NK-92 treated with Interleukin-12 subunit alpha and Interleukin-12 subunit beta, amount 100 ng/mL, for 24 hours (cell line): ENCODE measurements at places on chromosomes 7 and 10.

- DNase-seq: no peak
Observed at GRCh38 chr10:118629211-118629610, 33.8 kb upstream of the PRLHR start.

DNA sequence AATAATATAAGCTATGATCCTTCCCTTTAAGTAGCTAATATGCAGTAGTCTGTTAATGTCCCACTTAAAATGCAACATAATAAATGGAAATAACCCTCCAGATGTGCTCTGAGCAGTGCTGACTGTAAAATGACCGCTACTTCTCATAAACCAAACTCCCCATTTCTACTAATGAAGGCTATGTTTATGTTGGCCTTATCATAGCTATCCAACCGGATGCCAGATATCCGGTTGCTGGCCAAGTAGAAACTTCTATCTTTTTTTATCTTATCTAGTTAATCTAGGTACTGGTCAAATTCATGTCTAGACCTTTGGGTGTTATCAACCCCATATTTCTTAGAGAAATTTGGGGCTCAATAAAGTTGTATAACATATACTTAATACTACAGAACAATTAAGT is 56.6 kb downstream of the CHRM2 start:
- no peak for DNase-seq

- DNase-seq: no peak
Observed at GRCh38 chr10:124257781-124258180, 160.9 kb downstream of the OAT start.

DNA sequence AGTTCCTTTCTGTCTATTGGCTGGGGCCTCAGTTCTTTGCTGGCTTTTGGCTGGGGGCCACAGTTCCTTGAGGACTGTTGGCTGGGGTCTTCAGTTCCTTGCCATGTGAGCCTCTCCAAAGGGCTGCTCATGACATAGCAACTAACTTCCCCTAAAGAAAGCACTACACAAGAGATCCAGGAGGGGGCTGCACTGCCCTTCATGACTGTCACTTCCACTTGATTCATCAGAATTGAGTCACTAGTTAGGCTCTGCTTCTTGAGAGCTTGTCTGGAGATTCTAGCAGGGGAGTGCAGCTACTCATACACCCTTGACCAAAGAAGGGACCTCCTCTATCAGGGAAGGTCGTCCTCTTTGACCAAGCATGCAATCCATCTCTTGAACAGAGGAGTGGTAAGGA is 38.0 kb upstream of the MKX start:
- DNase-seq: no peak

DNA sequence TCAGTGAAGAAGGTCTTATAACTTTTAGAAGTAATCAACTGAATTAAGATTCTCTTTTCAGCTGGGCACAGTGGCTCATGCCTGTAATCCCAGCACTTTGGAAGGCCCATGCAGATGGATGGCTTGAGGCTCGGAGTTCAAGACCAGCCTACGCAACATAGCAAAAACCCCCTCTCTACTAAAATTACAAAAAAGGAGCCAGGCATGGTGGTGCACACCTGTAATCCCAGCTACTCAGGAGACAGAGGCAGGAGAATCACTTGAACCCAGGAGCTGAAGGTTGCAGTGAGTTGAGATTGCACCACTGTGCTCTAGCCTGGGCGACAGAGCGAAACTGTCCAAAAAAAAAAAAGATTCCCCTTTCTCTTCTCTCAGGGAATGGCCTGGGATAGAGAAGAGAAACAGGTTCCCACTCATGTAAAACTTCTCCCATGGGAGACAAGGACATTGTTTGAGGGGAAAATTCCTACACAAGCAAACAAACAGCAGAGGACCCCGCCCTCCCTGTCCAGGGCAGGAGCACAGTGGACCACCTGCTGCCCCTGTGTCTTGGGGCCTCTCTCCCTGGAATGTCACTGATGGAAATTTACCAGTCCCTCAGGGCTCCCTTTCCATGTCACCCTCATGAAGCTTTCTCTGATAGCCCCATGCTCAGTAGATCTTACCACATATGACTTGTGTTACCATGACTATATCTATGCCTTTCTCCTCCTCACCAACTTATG is 5.6 kb downstream of the IL2RA start:
- DNase-seq: no peak

- no peak for DNase-seq
Observed at GRCh38 chr7:141073641-141074161, at the start of gene TMEM178B. Gene TMEM178B (plus strand): TSS chr7:141074064.

DNA sequence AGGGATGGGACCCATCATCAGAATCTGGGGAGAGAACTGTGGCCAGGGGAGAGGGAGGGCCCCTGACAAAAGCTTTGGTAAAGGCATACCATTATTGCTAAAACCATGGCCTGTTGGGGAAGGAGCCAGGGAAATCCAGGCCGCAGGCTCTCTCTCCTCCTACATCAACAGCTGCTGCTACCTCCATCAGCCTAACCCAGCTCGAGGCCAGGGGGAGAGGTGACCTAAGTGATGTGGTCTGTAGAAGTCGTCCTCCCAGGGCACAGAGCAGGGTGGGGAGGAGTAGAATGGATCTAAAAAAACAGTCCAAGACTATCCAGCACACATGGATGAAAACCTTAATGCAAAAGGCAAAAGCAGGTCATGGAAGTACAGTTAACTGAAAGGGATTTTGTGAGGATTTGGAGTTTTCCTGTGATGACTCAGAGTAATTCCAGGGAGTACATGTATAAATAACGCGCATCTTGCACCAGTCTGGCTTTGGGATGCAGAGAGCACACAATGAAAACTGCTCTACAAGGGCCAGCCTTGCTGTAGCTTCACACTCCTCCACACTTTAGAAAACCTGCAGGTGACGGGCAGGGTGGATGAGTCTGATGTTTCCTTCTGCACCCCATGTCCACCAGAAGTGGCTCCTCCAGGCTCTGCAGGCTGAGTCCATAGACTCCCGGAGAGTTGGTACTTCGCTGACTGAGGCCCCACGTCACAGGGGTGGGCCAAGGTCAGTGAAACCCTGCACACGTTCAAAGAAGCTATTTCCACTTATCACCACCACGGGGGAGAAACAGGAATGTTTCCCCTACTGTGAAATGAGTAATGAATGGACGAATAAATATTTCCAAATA is 38.5 kb upstream of the MSMB start:
- DNase-seq: no peak

GRCh38 chr7:23590529-23590928 is 6.7 kb upstream of the CCDC126 start:
- DNase-seq: no peak

GRCh38 chr10:86944031-86944419 is 13.4 kb downstream of the MMRN2 start:
- DNase-seq: no peak

GRCh38 chr7:108535257-108535656 is 9.3 kb upstream of the PNPLA8 start:
- DNase-seq: no peak

GRCh38 chr10:75403144-75403938 is 1.8 kb upstream of the ZNF503 start:
- no peak for DNase-seq
